ENCODE measurements at places on chromosomes 2 and 18.

GRCh38 chr2:113078350-113078839, 10.6 kb downstream of the IL1F10 start:
- no peak for DNase-seq

DNA sequence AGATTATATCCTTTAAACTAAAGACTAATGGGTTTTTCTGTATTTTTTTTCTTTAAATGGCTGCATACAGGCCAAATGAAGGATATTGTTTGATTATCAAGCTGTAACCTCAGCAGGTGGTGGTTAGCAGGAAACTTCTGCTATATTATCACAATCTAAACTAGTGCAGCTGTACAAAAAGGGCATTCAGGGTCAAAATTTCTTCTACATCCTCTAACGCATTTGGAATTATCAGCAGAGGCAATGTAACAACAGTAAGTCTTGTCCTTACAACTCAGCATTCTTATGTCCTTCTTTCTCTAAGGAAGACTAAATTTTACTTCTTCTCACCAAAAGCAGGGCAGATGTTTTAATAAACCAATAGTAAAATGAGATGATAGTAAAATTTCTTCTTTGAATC, 135.8 kb upstream of the FN1 start:
- peak; percentile 68 for DNase-seq

DNA sequence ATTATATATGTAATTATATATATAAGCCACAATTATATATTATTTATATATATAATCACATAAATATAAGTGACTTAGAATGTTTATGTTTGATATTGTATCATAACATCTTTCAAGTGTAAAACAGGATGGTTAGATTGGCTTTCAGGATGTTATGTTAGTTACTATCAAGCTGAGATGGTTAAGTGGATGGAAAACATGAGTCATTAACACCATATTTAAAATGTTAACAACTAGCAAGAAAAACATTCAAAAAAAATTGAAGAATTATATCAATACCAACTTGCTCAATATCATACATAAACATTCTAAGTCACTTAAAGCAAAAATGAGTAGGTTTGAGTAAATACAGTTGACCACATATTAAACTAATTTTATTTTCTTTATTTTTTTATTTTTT, 21.8 kb upstream of the RAB27B start:
- DNase-seq = peak; percentile 50

- DNase-seq = no peak
These were observed 449.7 kb upstream of the CHAC2 start for GRCh38 chr2:53317861-53318260.

DNA sequence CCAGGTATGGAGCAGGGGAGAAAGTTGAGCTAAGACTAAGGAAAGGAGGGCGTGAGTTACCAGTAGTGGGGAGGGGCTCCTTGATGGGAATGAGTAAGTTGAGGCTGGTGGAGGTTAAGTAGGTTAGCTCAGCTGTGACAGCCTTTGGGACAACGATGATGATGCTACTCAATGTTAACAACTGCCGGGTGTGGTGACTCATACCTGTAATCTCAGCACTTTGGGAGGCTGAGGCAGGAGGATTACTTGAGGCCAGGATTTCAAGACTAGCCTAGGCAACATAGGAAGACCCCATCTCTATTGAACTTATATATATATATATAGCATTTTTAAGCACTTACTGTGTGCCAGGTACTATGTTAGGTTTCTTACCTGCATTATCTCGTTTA, 48.4 kb downstream of the HK2 start:
- no peak for DNase-seq

DNA sequence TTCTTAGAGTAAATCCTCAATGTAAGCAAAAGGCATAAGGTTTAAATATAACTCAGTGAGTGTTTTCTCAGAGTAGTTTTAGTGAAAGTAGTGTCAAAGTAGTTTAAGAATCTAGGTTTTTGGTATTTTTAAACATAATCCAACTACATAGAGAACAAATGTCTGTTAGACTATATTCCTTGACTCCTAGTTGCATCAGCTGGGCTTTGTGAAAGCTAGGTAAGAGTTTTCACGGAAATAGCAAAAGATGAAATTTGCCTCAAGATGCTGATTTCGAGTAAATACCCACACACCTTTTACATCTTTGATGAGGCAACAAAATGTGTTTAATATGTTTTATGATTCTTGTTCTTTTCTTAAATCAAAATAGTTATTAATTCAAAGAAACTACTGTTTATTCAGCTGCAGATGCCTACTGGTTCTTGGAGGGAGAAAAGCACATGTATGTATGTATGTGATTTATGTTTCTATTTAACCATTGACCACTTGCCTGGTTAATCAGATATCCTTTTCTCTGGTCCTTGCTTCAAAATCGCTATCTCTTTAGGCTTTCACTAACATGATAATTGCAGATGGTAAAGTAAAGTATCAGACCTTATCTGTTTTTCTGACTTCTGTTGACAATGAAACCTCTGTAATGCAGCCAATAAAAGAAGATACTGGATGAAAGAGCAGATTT, 117.4 kb upstream of the NOSTRIN start:
- peak; percentile 62 for DNase-seq

GRCh38 chr18:78782951-78783563, 196.6 kb upstream of the SALL3 start:
- DNase-seq = no peak

DNA sequence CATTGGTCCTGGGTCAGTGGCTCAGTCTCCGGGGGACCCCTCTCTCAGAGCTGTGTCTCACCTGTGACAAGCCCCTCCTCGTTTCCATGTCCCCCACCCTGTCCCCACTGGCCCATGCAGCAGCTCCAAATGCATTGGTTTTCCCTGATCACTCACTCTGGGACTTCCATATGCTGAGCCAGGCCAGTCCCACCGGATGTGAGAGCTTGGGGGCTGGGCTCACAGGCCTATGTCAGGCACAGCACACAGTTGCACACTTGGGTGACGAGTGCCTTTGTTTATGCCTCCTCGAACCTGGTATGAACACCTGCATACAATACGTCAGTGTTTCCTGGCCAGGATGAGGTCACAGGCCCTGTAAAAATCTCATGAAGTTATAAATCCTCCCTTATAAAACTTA, 232.5 kb downstream of the TFCP2L1 start:
- no peak for DNase-seq

DNA sequence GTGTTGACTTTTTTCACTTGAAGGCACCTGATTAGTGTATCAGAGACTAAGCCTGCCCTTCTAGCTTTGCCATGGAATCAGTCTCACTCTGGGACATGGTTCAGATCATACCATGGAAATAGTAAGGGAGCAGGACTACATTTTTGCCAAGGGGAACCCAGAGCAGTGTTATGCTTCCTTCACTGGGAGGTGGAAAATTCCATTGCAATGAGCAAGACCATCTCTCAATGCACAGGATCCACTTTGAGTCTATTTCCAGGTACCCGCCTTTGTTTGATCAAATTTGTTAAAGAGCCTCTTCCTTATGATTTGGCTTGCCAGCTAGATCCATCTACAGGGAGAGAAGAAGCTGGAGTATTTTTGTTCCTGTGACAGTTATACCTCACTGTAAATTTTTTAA, 395.8 kb downstream of the MTX2 start:
- no peak for DNase-seq

DNA sequence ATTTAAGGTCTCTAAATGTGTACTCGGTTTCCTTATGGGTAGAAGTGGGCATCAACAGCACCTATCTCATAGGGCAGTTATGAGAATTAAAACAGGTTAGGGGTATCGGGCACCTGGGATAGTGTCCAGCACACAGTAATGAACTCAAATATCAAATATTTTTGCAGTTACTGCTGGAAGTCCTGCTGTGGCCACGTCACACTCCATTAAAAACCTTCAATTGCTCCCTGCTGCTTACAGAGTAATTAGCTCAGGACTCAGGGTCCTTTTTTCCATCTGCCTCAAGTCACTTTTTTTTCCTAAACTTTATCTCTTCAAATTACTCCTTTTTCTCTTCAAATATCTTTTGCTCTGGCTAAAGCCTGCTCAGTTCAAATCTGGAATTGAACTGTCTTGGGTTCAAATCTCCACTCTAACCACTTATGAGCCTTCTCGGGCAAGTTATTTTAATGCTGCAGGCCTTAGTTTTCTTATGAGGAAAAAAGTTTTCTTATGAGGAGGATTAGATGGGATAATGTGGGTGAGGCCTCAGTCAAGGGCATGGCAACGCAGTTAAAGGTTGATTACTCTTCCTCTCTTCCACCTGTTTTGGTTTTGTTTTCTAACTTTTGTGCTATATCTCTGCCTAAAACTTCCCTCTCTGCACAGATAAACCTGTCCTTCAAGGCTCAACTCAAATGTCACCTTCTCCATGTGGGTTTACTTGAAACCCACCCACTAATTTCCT, 36.6 kb downstream of the SPRED2 start:
- no peak for DNase-seq

GRCh38 chr2:75100011-75100800, 99.1 kb downstream of the TACR1 start:
- DNase-seq = peak; percentile 0

DNA sequence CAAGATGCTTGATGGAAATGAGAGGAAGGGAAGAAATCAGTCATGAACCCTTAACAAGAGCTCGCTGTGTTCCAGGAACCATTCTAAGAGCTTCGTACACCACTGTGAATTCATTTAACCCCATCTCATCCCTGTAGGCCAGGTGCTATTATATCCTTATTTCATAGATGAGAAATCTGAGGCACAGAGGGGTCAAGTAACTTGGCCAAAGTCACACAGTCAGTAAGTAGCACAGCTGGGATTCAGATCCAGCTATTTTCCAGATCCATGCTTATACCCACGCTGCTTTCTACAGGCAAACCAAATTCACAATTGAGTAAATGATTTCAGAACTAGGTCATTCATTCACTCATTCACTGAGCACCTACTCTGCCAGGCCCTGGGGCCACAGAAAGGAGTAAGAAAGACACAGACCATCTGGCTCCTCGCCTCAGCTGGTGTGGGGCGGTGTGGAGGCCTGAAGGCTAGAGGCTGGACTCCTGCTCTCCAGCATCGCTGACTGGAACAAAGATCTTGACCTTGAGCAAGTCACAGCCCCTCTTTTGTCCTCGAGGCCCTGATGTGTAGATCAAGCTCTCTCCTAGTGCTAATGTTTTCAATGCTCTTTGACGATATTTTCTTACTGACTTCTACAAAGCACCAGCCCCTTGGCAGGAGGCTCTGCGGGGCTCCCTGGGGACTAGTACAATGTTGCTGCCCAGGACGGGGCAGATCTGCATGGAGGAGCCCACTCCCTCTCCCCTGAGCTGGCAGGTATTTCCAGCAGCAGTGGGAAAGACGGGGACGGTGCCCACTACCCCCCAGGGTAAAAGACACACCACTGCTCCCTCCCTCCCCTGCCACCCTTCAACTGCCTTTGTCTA, 26.5 kb downstream of the STEAP3 start:
- DNase-seq = no peak

DNA sequence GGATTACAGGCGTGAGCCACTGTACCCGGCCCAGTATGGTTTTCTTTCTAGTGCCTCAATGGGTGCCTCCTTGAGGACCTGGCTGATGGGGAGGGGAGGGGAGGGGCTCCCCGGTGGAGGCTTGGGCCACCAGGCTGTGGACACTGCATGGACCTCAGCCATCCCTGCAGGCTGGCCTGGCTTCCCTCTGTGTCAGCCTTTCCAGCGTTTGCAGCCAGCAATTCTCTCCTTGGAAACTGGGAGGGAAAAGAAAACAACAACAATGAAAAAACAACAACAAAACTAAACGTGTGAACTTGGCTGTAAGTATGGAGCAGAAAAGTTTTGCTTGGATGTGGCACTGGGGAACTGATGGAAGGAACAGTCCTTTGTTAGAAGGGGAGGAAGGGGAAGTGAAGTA, 159.3 kb downstream of the GLI2 start:
- no peak for DNase-seq

GRCh38 chr18:74271635-74272034, 20.1 kb downstream of the CYB5A start:
- no peak for DNase-seq

DNA sequence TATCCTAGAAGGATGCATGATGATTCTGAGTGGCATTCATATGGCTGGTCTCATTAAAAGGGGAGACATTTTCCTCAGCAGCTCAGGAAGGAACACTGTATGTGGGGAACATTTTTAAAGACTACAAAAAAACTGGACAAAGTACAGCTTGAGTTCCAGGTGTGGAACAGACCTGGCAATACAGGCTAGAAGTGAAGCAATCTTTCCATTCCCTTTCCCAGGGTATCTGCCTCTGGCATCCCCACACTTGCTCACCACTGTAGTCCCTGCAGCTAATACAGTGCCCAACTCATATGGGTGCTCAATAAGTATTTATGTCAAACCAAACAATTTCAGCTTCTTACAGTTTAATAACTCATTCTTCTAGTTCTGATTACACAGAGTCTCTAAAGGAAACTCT, 8.1 kb downstream of the RNF103 start:
- DNase-seq = no peak

DNA sequence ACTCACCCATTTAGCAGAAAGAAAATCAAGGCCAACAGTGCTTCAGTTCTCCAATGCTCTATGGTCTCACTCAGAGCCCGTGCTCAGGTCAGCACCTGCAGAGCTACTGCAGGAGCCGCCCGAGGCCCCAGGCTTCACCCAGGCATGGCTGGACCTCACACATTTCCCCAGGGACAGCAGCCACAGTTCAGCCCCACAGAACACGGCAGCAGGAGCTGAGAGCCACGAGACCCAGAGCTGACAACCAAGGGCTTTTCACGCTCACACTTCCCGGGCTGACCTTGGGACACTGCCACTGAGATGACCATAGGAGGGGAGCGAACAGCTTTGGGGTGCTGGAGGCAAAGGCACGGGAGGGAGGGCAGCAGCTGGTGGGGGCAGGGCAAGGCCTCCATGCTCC, 4.2 kb downstream of the TMEM18 start:
- no peak for DNase-seq

DNA sequence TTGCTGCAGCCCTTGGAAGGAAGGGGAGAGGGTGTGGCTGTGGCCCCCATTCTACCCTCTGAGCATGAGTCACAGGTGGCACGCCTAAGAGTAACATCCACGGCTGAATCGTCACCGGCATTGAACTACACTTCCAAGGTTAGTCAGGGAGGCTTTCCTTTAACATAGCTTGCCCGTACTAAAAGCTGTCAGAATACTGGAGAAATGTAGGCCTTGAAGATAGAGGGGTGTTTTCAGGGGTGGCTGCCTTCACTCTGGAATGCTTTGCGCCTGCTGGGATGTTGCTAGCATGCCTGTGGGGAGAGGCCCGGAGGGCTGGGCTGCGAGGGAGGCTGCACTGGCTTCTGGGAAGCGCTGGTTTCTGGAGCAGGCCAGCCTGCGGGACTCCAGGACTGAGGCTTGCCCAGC, 333.7 kb downstream of the AGAP1 start:
- no peak for DNase-seq

- DNase-seq = no peak
These were observed 184.9 kb downstream of the UBE2E3 start for GRCh38 chr2:181165199-181165868.

DNA sequence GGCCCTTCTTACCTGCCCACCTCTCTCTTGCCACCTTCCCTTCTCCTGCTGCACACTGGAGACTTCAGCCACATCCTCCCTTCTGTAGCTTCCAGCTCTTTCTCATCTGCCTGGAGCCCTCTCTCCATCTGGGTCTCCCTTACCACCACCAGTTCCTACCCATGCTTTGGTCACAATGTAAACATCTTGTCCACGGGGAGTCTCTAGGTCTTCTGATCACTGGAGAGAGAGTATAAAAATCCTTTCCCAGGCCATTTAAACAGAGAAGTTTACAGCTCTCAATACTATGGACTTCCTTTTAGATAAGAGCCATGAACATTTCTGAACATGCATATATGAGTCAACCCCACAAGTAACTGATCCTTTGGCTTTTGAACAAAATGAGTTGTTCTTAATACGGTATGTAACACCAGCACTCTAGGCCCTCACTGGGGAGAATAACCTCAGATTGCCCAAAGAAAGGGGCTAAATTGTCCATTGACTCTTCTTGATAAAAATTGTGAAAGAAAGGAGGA, 5.8 kb downstream of the ARHGAP25 start:
- DNase-seq = peak; percentile 6
